ENCODE measurements at places on chromosomes 11 and 22.

DNA sequence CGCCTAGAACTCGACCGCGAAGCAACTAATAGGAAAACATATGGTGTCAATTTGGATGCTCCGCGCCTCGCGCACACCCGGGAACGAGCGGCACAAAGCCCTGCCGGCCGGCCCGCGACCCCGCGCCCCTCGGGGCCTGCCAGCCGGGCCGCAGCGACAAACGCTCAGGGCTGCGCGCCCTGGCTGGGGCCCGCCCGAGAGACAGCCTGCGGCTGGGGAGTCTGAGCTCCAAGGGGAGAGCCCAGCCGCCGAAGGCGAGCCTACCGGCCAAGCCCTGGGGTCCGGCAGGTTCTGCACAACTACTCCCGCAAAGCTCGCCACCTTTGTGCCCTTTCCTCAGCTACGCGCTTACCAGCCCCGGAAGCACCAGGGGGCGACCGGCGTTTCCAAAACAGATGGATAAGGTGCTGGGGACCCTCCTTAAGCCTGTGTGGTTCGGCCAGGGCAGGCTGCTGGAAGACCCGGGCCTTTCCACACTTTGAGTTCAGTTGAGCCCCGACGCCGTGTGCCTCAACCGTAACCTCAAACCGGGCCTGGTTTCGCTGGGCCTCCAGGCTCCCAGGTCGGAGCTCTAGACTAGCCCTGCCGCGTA is 6.0 kb downstream of the PAX6 start:
- no peak for DNase-seq

GRCh38 chr22:37925767-37926166 is 19.7 kb downstream of the MICALL1 start:
- no peak for DNase-seq

- no peak for DNase-seq
These were observed 5.2 kb upstream of the MB start for GRCh38 chr22:35622191-35622913.

GRCh38 chr11:75096456-75097172 is at the start of gene OR2AT4:
Gene OR2AT4, minus strand, starts transcription at chr11:75096876.
- no peak for DNase-seq

GRCh38 chr11:126080161-126080941 is 17.7 kb upstream of the CDON start:
- no peak for DNase-seq

GRCh38 chr11:69357458-69358397 is 63.8 kb downstream of the MYEOV start:
- no peak for DNase-seq

- DNase-seq = no peak
These were observed 1240.1 kb downstream of the LRRC4C start for GRCh38 chr11:40219401-40219800.

DNA sequence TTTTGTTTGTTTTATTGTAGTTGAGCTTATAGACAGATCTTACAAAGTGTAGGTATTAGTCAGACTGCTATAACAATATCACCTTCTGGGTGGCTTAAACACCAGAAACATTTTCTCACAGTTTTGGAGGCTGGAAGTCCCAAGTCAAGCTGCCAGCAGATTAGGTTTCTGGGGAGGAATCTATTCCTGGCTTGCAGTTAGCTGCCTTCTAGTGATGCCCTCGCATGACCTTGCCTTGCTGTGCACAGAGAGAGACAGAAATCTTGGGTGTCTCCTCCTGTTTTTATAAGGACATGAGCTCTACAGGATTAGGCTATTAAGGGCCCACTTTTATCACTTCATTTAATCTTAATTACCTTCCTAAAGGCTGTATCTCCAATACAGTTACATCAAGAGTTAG is 1635.2 kb downstream of the FAM181B start:
- no peak for DNase-seq

GRCh38 chr11:122668562-122669090 is 13.1 kb downstream of the UBASH3B start:
- DNase-seq = no peak

- no peak for DNase-seq
These were observed 50.7 kb upstream of the CD44 start for GRCh38 chr11:35088226-35088625.

DNA sequence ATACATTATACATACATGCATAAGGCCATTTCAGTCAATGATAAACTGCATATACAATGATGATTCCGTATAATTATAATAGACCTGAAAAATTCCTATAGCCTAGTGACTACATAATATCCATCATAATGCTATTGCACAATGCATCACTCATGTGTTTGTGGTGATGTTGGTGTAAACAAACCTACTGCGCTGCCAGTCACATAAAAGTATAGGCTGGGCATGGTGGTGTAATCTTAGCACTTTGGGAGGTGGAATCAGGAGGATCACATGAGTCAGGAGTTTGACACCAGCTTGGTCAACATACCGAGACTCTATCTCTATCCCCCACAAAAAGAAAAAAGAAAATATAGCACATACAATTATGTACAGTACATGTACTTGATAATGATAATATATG is 163.7 kb upstream of the DDI1 start:
- DNase-seq = no peak

GRCh38 chr22:40345815-40346184 is 500 bp upstream of the ADSL start:
- no peak for DNase-seq

- DNase-seq = no peak
These were observed 42.0 kb downstream of the SERPINH1 start for GRCh38 chr11:75603791-75604736.

- DNase-seq = no peak
These were observed 37.8 kb downstream of the PAMR1 start for GRCh38 chr11:35487532-35488078.

DNA sequence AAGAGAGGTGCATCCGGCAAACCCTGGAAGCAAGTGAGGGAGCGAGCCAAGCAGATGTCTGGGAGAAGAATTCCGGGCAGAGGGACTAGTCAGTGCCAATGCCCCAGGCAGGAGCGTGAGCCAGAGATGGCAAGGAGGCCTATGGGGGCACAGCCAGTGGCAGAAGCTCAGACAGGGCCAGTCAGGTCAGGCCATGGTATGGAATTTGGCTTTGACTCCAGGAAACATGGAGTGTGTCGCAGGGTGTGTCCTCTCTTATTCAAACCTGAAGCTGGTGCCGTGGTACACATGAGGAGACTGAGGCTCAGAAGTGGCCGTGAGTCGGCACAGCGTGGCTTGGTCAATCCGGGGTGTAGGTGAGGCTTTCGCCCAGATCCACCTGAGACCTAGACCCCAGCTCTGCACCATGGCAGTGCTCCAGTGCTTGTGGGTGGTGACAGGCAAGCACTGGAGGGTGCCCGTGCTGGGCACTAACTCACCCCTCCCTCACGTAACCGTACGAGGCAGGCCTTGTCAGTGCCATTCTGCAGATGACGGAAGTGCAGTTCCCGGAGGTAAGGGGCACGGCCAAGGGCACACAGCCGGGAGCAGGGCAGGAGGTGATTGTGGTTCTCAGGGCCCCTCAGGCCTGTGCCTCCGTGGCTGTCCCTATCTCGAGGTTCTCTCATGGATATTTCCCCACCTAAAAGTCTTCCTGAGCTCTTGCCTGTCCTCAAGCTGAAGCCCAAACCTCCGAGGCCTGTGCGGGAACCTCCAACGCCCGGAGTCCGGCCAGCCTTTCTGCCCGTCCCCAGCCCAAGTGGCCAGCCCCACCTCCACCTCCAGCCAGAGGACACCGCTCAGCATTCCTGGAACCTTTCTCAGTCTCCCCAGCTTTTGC is 10.6 kb upstream of the SPI1 start:
- no peak for DNase-seq

DNA sequence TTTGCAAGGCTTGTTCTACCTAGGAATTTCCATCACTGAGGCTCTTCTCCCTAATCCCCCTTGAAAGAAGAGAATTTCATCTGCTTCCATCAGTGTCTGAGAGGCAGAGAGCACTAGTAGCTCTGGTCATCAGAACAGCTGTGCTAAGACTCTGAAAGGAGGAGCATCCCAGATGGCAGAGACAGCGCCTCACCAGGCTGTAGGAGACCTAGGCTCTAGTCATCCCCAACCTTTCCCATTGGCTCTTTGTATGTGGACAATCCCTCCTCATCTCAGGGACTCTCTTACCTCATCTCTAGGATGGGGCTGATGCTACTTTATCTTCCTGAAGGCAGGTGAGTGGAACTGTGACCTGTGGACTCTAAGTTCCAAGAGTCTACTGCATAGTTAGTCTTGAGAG is 8.8 kb upstream of the OR9I1 start:
- DNase-seq = no peak

DNA sequence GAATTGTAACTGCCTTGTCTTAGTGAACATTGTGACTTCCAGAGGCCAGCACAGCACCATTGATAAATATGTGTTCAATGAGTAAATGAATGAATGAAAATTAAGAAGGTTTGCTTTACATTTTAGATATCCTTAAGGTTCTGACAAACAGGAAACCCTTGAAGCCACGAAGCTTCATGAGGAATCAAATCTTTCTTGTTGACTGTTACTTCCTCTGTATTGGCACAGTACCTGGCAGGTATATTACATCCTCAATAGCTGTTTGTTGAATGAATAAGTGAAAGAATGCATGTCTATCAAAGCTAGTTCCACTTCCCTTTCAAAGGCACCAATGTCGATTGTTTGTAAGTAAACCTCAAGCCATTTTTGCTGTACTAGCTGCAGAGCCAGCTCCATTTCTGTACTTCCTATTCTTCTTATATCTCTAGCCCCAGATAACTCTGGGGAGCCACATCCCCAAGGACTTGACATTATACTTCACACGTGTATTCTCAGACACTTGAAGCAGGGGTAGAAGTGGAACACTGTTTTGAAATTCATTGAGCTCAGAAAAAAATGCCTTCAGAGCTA is 140.3 kb upstream of the RAG2 start:
- DNase-seq = no peak

DNA sequence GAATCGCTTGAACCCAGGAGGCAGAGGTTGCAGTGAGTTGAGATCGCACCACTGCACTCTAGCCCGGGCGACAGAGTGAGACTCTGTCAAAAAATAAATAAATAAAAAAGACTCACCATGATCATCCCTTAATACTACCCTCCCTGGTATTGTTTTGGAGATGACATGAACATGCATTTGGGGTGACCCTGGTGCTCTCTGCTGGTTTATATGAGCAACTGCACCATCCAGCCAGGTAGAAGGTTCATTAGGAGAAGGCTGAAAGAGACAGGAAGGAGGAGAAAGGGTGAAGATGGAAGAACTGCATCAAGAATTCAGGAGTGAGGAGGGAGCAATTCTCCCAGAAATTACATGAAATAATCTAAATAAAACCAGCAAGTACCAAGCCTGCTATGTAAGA is 37.8 kb downstream of the SLC5A1 start:
- no peak for DNase-seq

DNA sequence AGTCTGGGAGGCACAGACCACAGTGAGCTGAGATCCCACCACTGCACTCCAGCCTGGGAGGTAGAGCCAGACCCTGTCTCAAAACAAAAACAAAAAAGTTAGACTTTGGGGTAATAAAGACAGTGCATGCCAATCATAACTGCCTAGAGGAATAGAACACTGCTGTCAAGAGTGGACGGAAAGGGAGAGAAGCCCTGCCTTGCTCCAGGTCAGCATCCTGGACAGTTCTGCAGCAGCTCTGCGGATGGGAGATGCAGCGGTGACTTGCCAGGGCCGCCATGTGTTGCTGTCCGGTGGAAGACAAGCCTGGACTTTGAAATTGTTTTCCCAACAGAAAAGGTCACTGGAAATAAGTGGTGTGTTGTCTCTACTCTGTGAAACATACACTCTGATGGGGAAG is 618.2 kb downstream of the TBC1D22A start:
- no peak for DNase-seq

GRCh38 chr11:111193924-111194490 is 51.5 kb upstream of the POU2AF2 start:
- DNase-seq = no peak

- DNase-seq = no peak
These were observed 59.3 kb downstream of the TSPAN18 start for GRCh38 chr11:44785856-44786607.

GRCh38 chr11:132158091-132158490 is 787.7 kb downstream of the NTM start:
- no peak for DNase-seq

DNA sequence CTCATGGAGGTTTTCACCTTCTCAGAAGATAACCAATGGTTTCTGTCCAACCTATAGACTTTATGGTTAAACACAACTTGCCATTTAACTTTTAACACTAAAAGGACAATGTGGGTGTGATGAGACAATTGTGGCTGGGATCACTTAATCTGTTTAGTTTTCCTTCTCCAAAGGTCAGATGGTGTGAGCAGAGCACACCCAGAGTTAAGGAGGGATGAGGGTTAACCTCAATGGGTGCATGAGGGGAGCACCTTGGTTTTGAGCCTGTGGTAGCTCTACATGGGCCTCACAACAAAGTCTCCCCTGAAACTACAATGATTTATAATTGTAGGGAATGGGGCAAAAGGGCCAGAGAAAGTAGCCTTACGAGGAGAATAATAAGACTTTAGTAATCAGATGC is 28.9 kb upstream of the CHRM4 start:
- no peak for DNase-seq

DNA sequence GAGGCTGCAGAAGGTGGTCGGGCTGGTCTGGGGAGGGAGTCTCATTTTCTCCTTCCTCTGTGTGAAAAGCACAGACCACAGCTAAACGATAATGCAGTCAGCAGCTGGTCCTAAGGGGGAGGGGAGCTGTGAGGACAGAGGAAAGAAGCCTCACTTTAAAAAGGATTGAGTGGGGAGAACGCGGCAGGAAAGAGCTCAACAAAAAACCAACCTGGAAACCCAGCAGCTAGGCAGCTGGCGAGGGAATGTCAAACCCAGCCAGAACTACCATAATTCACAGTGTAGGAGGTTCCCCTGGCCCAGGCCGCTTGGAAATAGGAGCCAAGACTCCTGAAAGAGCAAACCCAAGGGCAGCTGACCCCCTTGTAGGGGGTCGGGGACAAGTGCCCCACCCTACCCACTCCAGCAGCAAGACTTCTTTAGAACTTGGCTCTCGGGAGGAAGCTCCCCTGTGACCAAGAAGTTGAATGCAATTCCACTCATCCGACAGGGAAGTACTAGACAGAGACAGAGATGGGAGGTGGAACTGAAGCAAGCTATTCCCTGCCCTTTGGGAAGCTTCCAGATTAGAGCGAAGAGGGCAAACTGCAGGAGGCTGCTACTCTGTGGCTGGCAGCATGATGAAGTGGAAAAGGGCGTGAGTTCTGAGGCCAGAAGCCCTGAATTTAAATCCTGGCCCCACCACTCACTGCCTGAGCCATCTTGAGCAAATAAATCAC is 16.5 kb upstream of the DGKZ start:
- DNase-seq = no peak

DNA sequence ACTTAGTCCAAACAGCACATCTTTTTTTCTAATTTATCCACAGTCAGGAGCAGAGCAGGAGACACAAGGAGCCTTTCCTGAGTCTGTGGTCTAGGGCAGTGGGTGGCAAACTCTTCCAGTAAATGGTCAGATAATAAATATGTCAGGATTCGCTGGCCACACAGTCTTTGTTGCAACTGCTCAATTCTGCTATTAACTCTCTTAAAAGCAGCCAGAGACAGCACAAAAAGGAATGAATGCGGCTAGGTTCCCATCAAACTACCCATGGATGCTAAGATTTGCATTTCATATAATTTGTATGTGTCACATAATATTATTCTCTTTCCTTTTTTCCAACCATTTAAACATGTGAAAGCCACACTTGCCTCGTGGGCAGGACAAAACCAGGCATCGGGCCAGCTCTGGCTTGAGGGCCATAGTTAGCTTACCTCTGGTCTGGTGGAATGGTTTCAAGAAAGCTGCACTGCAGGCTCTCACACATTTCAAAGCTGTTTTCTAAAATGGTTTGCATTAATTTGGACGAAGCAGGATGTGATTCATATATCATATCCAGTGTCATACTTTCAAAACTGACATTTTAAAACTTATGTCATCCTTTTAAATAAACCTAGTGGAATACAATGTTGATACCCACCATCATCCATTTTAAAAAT is 64.7 kb upstream of the CD5 start:
- DNase-seq = no peak

GRCh38 chr11:101030692-101031091 is 98.9 kb downstream of the PGR start:
- DNase-seq = no peak

All from stimulated activated CD8-positive, alpha-beta memory T cell treated with anti-CD3 and anti-CD28 coated beads, Interleukin-15, amount 100 ng/mL, for 1 hour (primary cell).